Panc1 (cell line): ENCODE measurements at places on chromosomes 16 and 17. TPM values are rescaled to one million over a fixed set of nuclear protein-coding genes. Genes with fewer than 3 reads are reported as not detected.

- no peak for DNase-seq
- H3K4me1 ChIP-seq = no peaks in the 10 kb centered on the region
- no peaks in the 10 kb centered on the region for H3K27me3 ChIP-seq
- no peaks in the 10 kb centered on the region for H3K36me3 ChIP-seq
- H3K27ac ChIP-seq = no peak overlapping the region
These were observed 20.8 kb upstream of the NOL11 start for GRCh38 chr17:67696853-67697498.

DNA sequence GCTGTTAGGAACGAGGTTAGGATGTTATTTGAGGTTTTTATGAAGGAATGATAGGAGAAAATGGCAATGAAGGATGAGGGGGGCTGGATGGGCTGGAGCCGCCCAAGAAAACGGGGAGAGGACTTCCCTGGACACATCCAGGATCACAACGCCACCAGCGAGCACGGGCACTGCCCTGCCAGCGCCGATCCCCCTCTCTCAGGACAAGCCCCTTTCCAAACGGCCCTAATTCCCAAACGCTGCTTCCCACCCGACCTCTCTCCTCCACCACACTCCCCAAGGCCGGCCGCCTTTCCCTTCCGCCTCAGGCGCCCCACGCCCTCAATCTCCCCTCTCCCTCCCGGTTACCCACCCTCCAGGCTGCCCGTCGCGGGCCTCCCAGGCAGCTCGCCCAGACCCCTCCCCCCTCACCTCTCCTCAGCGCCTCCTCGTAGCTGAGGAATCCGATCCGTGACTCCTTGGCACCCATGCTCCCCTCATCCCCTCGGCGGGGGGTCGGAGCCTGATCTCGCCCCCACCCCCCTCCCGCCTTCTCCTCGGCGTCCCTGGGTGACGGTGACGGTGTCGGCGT is 377 bp downstream of the USP32 start:
- peaks cover 16% of the 10 kb centered on the region for H3K4me1 ChIP-seq
- H3K4me3 ChIP-seq = peak overlapping the region; percentile 92
- H3K36me3 ChIP-seq = peaks cover 11% of the 10 kb centered on the region
- peak overlapping the region; percentile 92 for H3K27ac ChIP-seq

DNA sequence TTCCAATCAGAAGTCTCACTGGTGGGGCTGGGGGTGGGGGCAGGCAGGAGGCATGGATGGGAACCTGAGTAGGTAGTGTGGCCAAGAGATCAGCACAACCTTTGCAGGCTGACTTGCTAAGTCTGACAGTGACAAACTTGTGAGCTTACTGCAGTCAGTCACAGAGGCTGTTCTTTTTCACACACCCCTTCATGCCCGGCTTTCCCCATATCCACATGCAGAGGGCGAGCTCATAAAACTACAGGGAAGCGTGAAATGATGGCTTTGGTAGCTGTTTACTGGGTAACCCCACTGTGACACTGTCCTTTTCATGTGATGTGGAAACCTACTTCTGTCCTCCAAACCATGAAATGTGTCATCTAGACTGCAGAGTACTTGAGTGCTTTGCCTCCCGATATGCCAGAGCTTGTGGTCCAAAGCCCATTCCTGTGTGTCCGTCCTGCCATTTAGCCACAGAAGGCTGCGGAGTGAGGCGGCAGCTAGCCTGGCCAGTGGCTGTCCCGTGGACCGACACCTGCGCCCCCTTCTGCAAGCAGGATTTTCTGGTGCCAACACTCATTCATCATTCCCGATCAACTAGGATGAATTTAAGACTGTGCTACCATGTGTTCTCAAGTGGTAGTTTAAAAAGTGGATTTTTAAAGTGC is 9.8 kb downstream of the GEMIN4 start:
- H3K4me1 ChIP-seq = no peaks in the 10 kb centered on the region
- H3K36me3 ChIP-seq = peaks cover 6% of the 10 kb centered on the region
- DNase-seq = no peak
- H3K4me3 ChIP-seq = no peak overlapping the region

DNA sequence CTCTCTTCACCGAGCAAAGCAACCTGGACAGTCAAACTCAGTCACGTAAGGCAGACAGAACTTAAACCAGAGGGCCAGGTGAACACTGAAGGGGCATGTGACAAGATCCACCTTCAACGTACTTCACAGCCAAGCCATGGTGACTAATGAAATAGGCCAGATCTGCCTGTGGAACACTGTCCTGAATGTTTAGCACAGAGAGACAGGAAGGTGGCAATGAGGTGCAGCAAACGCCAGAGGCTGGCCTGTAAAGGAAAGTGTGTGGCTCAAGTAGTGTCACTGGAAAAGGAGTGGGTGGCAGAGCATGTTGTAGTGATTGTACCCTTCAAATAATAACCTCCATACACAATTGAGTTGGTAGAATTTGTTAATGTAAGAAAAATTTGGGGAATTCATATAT is 38.1 kb downstream of the SLC6A4 start:
- no peak overlapping the region for H3K27ac ChIP-seq
- H3K4me1 ChIP-seq = no peaks in the 10 kb centered on the region
- DNase-seq = no peak
- no peak overlapping the region for H3K4me3 ChIP-seq
- peaks cover 2% of the 10 kb centered on the region; the same call in 1 of the 2 replicates for H3K27me3 ChIP-seq

DNA sequence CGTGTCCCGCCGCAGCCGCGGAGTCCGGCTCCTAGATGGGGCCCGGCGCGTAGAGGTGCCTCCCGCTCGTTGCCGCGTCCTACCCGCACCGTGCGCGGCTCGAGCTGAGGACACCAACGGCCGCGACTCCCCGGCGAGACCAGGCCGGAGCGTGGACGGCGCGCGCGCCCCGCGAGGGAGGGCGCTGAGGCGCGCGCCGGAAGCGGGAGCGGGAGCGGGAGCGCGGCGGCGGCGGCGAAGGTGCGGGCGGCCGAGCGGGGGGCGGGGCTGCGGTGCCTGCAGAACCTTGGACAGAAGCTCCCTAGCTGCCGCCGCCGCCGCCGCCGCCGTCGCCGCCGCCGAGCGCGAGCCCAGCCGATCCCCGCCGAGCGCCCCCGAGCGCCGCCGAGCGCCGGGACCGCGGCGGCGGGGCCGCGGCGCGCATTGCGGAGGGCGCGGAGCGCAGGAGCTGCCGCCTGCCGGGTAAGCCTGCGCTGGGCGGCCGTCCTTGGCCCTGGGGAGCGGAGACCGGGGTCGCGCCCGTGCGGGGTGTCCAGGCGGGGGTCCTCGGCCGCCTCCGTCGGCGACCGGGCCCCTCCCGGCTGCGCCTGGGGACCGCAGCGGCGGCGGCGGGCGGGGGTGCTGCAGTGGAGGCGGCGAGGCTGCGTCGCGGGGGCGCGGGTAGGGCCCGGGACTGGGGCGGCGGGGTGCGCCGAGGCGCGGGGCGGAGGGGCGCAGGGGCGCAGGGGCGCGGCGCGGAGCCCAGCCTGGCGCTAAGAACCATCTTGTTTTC is at the start of gene CDK5R1:
TSS of gene CDK5R1 (plus strand) at position 293 of the 772 bp plus-strand sequence. CDS start 628 bp downstream, outside the sequence.
- H3K4me3 ChIP-seq = peak within 1 kb of the TSS; percentile 64
- peak within 1 kb of the TSS; percentile 84 for H3K27ac ChIP-seq
- no peaks in the 10 kb centered on the region for H3K27me3 ChIP-seq
- peaks cover 29% of the 10 kb centered on the region for H3K4me1 ChIP-seq
- no peak for DNase-seq

DNA sequence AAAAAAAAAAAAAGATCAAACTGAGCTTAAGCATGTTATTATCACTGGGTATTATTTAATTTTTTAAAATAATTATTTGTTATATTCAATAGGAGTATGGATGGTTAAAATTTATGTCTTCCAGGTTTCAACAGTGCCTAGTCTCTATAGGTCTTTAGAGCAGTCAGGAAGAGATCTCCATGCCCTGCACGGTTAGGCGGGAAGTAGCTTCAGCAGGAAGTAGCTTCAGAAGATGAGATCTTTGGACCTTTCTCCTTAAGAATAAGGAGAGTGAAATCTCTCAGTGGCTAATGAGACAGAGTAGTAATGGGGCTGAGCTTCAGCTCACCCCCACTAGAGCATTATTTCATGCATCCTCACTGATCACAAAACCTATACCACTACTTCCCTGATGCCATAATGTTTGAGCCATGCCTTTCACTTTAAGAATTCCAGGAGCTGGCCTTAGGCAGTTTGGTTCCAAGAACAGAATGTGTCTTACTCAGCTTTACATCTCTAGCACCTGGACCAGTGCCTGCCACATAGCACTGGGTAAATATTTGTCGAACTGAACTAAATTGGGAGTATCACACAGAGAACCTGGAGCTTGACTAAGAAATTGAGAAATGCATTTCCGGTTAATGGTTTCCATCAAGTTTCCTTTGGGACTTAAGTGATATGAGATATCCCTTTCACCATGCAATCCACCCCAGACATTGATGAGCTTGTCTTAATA is 43.5 kb downstream of the SCPEP1 start:
- no peaks in the 10 kb centered on the region for H3K36me3 ChIP-seq
- DNase-seq = peak; percentile 15
- H3K4me1 ChIP-seq = no peaks in the 10 kb centered on the region
- no peak overlapping the region for H3K4me3 ChIP-seq
- H3K27me3 ChIP-seq = no peaks in the 10 kb centered on the region
- H3K27ac ChIP-seq = no peak overlapping the region

- H3K4me3 ChIP-seq = peak overlapping the region; percentile 44
- H3K4me1 ChIP-seq = peaks cover 16% of the 10 kb centered on the region
- H3K36me3 ChIP-seq = no peaks in the 10 kb centered on the region
- H3K27me3 ChIP-seq = no peaks in the 10 kb centered on the region
These were observed 45.8 kb downstream of the WNT3 start for GRCh38 chr17:46772475-46773220.

- no peak overlapping the region for H3K27ac ChIP-seq
- H3K4me1 ChIP-seq = peaks cover 17% of the 10 kb centered on the region
- no peak for DNase-seq
- no peaks in the 10 kb centered on the region for H3K27me3 ChIP-seq
- H3K4me3 ChIP-seq = no peak overlapping the region
These were observed 7.3 kb downstream of the VAT1 start for GRCh38 chr17:43014649-43015542.

DNA sequence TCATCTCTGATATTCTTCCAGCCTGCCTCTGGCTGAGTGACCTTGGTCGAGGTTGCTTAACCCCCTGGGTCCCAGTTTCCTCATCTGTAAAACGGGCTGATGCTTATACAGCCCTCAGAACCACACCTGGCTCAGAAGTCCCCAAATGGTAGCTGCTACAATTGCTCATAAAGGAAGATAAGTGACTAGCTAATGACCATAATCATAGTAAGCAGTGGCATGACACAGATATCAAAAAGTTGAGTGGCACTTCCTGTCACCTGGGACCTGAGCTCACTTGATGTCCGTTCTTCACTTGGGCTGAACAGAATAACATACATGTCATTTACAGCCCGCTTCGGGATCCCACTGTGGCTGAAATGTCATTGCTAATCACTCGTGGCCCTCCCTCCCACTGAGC is 1.8 kb downstream of the MGRN1 start:
- no peak overlapping the region for H3K27ac ChIP-seq
- H3K4me1 ChIP-seq = peaks cover 6% of the 10 kb centered on the region
- H3K27me3 ChIP-seq = no peaks in the 10 kb centered on the region
- no peak overlapping the region; the same call in 1 of the 2 replicates for H3K4me3 ChIP-seq

DNA sequence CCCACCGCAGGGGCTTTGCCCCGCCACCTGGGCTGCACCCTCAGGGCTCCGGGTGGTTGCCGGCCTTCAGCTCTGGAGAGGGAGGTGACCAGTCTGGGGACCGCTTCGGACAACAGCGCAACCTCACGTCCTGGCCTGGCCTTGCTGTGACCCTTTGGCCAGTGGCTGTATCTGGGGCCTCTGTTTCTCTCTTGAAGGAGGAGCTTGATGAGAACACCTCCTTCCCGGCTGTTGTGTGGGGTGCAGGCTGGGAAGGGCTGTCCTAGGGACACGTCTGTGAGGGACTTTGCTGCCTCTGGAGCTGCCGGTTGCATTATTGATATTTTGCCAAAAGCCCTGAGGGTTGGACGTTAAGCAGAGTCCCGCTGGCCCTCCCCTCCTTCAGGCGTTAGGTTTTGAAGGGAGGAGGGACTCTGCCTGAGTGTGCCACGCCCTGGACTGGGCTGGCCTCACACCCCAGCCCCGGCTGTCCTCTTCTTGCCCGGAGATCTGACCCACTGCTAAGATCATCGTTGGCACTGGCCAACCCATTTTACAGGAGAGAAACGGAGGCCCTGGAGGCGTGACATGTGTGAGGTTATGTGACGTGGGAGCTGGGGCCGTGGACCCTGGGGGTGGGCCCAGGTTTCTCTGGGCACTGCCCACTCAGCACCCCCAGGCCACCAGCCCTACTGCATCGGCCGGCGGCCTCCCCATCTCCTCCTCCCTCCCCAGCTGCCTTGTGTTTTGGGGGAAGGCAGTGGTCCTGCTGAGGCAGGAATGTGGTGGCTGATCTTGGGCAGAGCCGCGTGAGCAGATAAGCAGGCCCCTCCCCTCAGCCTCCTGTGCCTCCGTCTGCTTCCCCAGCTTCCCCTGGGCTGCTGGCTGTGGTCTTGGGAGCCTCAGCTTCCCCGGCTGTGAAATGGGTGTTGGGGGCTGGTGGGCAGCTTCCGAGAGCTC is 8.5 kb downstream of the ZFPM1 start:
- no peak overlapping the region for H3K4me3 ChIP-seq
- peaks cover 13% of the 10 kb centered on the region for H3K4me1 ChIP-seq
- no peaks in the 10 kb centered on the region for H3K36me3 ChIP-seq
- no peak overlapping the region for H3K27ac ChIP-seq
- DNase-seq = no peak

- H3K27me3 ChIP-seq = no peaks in the 10 kb centered on the region
- no peaks in the 10 kb centered on the region for H3K36me3 ChIP-seq
- no peaks in the 10 kb centered on the region for H3K4me1 ChIP-seq
- no peak overlapping the region for H3K4me3 ChIP-seq
- H3K27ac ChIP-seq = no peak overlapping the region
These were observed 204.9 kb upstream of the CDH13 start for GRCh38 chr16:82421851-82422250.

DNA sequence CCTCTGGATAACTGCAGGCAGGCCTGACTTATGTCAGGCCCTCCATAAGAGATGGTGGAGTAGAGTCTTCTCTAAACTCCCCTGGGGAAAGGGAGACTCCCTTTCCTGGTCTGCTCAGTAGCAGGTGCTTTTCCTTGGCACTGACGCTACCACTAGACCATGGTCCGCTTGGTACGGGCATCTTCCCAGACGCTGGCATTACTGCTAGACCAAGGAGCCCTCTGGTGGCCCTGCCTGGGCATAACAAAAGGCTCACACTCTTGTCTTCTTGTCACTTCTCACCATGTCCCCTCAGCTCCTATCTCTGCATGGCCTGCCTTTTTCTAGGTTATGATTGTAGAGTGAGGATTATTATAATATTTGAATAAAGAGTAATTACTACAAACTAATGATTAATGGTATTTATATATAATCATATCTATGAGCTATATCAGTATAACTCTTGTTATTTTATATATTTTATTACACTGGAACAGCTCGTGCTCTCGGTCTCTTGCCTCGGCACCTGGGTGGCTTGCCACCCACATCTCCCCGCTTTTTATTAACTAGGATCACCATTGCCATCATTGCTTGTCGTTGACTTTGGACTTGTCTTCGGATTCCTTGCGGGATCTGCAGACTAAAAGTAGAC is 59.8 kb upstream of the ARL4D start:
- no peaks in the 10 kb centered on the region for H3K36me3 ChIP-seq
- no peak overlapping the region for H3K4me3 ChIP-seq
- H3K27me3 ChIP-seq = no peaks in the 10 kb centered on the region

- H3K36me3 ChIP-seq = peaks cover 3% of the 10 kb centered on the region
- peak overlapping the region; percentile 69 for H3K4me3 ChIP-seq
- H3K27ac ChIP-seq = peak overlapping the region; percentile 87
- H3K4me1 ChIP-seq = peaks cover 26% of the 10 kb centered on the region
- DNase-seq = no peak
- H3K27me3 ChIP-seq = no peaks in the 10 kb centered on the region
These were observed 1.8 kb upstream of the UBTF start for GRCh38 chr17:44221084-44221861.

- H3K27me3 ChIP-seq = no peaks in the 10 kb centered on the region
- DNase-seq = no peak
- H3K4me3 ChIP-seq = no peak overlapping the region
- H3K4me1 ChIP-seq = no peaks in the 10 kb centered on the region
These were observed 9.3 kb downstream of the SBK1 start for GRCh38 chr16:28301620-28302019.

The SDK2 gene
- 0.41 TPM for total RNA-seq

The KRTAP2-2 gene
- not detected for total RNA-seq

The CBFA2T3 gene
- 13.7 TPM for total RNA-seq
